ENCODE measurements at places on chromosomes 7 and 10.
A peak's percentile ranks its signal among the peaks of the same experiment; 100 is the strongest.

DNA sequence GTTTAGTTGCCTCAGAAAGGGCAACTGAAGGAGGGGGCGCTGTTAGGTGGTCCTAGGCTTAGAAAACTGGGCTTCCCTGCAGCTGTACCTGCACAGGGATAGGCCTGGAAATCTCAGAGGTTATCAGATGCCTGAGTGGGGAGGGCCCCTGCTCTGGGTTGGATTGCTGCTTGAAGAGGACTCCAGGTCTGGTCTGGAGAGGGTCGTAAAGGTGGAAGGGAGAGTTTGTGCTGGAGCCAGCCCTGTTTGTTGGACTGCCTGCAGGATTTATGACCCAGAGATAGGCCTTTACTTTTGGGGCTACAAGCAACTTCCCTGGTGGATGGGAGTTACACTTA lies 765.9 kb downstream of the GRID1 start:
- DNase-seq = no peak

GRCh38 chr10:104246976-104247375 lies 7.7 kb upstream of the GSTO1 start:
- DNase-seq = peak; percentile 83

- DNase-seq = peak; percentile 64
Observed at GRCh38 chr7:1853986-1854865, 184.1 kb downstream of the ELFN1 start.

DNA sequence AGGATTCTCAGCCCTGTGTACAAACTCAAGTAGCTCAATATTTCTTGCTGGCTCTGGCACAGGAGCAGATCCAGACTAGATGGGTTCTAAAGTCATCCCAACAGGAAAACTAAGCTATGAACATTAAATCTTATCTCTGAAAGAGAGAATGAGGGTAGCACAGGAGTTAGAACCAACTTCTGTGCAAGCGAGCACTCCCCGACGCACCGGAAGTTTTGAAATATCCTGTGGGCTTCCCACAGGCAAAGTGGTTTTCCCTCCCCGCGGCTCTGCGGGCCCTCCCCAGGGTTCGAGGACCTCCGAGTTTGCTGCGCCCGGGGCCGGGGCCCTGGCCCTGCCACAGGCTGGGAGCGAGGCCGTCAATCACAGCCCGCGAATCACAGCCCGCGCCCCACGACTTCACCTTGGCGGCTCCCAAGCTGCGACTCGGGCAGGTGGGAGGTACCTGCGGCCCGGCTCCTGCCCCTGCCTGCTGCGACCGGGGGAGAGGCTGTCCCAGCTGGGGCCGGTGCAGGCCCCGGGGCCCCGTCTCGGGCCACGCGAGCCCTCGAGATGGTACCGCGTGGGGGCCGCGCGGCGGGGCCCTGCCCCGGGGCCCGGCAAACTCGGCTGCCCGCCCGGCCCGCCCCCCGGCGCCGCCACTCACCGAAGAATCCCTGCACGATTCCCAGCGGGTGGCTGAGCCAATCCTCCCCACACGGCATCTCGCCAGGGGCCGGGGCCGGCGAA lies 598 bp downstream of the MCMBP start:
- peak; percentile 42 for DNase-seq

- DNase-seq = peak; percentile 50
Observed at GRCh38 chr10:11667756-11668155, 56.3 kb upstream of the USP6NL start.

- DNase-seq = no peak
Observed at GRCh38 chr10:104447906-104448305, 94.3 kb downstream of the CFAP58 start.

DNA sequence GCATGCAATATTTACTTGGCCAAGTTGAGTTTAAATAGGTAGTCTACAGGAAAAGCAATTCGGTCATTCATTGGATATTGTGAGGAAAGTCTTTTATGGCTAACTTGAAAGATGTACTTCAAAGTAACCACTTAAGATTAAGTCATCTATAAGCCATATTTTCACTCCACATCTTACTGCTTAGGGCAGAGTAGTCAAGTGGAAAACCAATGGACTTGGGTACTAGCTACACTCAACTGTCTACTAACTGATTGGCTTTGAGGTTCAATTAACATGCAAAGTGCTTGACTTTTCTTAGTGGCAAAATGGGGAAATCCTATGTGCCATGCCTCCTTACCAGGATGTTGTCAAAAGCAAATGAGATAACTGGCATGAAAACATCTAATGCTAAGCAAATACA lies 51.0 kb downstream of the CAV1 start:
- DNase-seq = no peak

DNA sequence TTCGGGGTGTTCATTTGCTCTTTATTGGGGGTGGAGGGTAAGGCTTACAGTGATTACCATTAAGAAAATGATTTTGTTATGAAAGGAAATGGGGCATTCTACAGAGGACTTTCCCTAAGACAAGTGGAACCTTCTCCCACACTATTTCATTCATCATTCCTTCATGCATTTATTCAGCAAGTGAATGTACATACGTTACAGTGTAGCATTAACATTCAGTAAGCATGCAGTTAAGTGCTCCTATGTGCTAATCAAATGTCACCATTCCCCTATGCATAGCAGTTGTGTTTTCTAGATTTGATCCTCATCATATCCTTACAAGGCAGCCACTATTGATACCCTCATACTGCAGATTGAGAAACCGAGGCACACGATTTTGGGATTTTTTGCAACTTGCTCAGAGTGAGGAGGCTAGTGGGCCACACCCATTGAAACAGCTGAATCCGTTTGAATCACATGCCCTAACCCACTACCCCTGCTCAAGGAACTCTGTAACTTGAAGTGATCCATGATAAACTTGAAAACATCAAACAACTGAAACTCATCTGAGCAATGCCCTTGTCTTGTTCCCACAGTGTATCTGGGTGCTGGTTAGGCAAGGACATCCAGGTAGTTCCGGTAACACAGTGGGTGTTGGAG lies 16.7 kb downstream of the INSYN2A start:
- no peak for DNase-seq

DNA sequence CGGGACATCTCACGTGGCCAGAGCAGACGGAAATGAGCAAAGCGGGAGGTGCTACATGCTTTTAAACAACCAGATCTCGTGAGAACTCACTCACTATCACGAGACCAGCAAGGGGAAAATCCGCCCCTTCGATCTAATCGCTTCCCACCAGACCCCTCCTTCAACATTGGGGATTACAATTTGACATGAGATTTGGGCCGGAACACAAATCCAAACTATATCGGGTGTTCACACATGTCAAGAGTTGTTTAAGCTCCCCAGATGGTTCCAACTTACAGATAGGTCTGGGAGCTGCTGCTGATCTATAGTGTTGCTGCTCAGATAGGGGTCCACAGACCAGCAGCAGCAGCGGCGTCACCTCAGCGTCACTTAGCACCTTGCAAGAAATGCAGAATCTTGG lies 194.9 kb downstream of the GPAM start:
- DNase-seq = no peak

GRCh38 chr10:105844676-105845570 lies 1203.8 kb downstream of the SORCS3 start:
- DNase-seq = no peak

- DNase-seq = no peak
Observed at GRCh38 chr7:132825932-132826835, 249.9 kb upstream of the PLXNA4 start.

DNA sequence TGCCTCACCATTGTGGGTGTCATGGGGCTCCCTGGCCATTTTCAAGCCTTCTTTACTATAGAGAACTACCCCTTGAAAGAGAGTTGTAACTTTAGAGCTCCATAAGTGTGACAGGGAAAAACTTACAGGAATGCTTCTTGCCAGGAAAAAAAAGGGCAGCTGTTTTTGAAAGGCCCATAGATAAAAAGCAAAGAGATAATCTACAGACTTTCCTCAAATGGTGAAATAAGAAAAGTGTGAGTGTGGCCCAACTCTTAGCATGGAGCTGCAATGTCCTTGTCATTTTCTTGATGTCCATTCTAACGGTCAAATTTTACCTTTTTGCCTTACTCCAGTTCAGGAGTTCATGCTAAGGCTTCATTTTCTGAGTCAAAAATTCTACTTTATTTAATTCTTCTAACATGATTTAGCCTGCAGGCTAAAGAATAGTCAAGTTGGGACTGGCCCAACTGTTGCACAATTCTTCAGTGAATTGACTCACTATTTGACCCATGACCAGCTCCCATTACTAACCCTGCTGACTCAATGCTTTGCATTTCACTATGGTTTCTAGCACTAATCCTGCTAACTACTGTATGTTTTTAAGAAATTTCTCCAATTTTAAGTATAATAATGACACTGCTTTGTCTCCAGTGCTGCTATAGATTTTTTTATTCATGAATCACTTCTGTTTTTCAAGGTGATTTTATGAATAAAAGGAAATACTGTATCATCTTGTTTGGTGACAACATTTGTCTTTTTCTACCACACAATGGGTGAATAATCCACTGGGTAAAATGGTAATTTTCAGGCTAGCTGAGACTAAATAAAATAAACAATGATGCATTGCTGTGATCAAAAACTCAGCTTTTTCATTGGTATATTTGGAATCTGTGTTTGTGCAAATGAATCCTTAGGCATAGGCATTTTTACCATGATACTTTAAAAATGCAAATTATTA lies 41.4 kb upstream of the SGCE start:
- DNase-seq = peak; percentile 0

DNA sequence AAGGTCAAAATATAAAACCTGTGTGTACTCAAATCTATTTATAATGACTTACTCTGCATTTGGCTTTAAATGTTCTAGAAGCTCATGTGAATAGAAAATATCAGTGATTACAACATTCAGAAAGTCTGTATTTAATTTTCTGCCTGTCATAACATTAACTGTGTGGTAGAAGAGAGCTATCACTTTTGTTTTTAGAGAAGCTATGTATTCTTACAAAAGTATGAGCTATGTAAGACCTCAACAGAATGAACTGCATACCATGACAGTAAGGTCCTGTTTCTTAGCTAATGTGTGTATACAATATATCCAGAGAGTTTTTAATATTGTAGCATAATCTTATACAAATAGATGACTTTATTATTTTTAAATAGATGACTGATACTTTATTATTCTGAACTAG lies 61.5 kb downstream of the PTN start:
- DNase-seq = no peak

DNA sequence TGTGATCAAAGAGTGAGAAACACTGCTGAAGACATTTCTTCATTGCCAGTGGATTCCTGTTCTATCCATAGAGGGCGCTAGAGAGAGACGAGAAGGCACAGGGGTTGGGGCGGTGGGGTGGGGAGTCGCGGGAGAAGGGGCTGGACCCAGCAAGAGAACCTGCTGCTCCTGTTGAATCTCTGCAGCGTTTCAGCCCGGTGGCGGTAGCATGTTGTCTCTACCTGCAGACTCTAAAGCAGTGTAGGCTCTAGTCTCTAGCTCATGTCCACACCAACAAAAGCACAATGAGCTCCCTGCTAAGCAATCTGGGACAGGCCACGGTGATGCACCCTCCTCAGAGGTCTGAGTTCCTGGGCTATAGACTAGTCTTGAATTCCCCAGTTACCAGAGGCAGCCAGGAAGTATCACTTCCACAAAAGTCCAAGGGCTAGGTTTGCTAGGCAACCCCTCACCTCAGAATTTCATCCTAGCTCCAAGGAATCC lies 167.7 kb downstream of the DGKB start:
- DNase-seq = no peak

DNA sequence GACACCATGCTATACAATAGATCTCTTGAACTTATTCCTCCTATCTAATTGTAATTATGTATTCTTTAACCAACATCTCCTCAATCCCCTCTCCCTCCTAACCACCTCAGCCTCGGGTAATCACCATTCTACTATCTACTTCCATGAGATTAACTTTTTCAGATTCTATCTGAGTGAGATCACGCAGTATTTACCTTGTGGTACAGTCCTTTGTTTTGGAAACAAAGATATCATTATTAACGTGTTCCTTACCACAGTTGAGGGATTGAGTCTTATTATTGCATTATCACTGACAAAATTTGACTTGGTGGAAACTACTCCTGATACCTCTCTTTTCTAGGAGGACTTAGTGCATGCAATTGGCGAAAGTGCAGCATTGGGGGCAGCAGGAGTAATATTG lies 26.0 kb upstream of the HYAL4 start:
- no peak for DNase-seq

DNA sequence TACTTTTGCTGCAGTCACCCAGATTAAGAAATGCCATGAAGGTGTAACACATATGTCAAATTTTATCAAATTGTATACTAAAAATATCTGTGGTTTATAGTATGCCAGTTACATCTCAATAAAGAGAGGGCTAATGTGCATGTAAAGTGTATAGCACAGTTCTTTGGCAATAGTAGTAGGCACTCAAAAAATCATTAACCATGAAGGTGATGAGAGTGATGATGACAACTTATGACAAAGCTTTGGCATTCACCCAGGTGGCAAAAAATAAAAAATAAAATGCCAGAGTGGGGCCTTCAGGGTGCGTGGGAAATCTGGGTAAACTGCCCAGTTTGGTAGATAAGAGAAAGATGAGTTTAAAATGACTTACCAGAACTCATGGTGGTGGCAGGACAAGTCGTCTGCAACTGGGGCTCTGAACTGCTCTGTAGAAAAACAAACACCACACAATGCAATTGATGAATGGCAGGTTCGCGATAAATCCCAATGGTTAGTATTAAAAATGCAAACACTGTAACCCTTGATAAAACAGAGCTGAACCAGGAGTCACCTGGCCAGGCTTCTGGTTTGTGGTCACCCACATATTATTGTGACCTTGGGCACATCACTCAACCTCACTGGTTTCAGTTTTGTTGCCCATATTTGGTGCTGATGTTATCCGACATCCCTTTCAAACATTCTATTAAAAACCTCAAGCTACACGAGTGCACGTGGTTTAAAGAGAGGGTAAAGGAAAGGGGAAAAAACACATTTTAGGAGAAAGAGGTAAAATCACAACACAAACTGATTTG lies 120.2 kb downstream of the SORBS1 start:
- no peak for DNase-seq

DNA sequence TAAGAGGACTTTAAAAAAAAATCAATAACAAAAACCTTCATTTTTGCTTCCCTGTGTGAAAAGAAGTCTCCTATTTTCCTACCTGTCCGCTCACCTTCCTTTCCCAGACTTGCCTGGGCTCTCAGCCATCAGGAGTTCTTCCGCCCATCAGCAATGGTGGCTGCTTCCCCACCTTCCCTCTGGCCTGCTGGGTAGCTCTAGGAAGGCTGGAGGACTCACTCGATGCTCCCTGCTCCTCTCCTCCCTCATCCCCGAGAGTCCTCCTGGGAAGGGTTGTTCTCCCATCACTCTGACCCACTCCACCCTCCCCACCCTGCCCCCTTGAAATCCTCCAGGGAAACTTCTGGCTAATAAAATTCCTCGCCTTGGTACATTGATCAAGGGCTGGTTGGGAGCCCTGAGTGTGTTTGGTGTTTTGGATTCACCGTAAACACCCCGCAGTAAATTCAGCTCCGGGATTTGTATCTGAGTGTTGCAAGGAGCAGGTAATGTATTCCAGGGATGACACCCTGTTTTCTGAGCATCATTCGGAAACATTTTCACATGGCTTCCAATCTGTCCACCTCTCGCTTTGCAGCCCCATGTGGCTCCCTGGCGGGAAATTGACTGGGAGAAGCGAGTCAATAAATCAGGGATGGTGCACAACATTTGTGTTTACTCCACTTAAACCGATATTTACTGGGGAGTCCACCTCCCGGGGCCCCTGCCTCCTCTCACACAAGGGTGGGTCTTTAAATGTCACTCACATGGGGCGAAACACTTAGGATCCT lies 126.4 kb upstream of the SDK1 start:
- no peak for DNase-seq

All from common myeloid progenitor, CD34-positive (primary cell).